Stimulated activated CD4-positive, alpha-beta T cell treated with anti-CD3 and anti-CD28 coated beads, TNF-alpha, amount 100 ng/mL, for 1 hour (primary cell): ENCODE measurements at places on chromosomes 7 and 10.

DNA sequence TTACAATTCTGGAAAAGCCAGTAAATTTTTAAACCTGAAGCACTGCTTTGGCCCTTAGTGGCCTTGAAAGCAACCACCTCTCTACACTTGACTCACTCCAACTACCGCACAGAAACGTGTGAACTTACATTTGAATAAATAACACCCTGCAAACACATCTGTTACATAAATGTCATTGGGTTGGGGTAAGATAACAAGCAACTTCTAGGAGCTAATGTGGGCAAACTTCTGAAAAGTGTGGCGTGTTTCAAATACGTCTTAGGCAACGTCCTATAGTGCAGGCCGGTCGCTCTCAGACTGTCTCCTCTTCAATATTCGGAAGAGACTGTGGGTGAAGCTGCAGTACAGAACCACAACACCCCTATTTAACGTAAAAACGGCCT is 474 bp downstream of the ORC5 start:
- DNase-seq, result no peak

DNA sequence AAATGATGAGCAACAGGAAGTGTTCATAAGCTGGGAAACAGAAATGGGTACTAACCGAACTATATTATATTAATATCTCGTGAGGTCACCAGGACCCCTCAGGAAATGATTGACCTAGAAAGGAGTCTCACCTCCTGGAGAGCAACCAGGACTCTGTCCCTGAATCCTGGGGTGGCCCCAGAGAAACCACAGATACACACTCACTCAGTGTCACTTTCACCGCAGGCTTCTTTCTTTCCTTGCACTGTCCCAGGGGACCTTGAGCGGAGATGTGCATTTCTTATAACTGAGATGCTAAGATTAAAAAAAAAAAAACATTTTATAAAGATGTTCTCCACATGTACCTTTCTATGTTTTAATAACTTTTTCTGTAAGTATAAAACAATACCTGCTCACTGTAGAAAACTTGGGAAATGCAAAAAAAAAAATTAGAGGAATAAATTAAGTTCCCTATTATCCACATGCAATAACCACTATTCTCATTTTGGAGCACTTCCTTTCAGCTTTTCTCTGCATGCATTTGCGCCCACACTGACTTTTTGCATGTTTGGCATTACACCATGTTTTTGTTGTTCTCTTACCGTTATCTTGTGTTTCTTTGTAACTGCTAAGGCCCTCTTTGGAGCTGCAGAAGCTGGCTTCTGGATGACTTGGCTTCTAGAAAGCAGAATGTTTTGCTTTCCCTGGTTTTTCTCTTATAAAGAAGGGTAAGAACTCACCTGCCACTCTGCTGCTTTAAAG is 15.0 kb downstream of the NOD1 start:
- DNase-seq, result no peak

- no peak for DNase-seq
These were observed 422.0 kb downstream of the PLXNA4 start for GRCh38 chr7:132154248-132154647.

DNA sequence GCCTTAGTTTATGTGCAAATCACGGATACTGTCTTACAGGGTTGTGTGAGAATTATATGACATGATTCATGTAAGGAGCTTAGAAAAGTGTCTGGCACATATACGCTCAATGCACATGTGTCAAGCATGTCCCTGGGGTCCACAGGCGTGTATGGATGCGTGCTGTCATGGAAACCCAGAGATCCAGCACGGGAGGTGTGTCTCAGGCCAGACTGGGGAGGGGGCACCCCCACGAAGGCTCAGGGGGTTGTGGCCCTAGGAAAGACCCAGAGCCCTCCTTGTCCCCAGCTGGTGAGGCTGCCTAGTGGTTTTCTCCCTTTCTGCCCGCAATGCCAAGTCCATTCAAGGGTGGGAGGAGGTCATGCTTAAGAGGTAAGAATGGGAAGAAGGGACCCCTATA is 9.1 kb downstream of the BTBD16 start:
- DNase-seq, result no peak

- no peak for DNase-seq
These were observed 143.8 kb downstream of the TES start for GRCh38 chr7:116354171-116354545.

DNA sequence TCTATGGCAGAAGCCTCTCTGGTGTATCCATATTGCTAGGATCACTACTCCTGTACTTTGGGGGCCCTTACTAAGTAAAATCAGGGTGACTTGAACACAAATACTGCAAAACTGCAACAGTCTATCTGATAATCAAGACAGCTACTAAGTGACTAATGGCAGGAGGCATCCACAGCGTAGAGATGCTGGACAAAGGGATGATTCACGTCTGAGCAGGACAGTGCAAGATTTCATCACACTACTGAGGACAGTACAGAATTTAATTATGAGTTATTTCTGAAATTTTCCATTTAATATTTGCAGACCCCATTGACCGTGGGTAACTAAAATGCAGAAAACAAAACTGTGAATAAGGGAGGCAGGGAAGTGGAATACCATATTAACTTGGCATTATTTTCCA is 10.4 kb downstream of the CUL2 start:
- no peak for DNase-seq
